Hepatic stellate cell (primary cell): ENCODE measurements at places on chromosomes 11 and 22.

GRCh38 chr11:67345920-67346819 lies 7.2 kb downstream of the POLD4 start:
- no peak for DNase-seq

DNA sequence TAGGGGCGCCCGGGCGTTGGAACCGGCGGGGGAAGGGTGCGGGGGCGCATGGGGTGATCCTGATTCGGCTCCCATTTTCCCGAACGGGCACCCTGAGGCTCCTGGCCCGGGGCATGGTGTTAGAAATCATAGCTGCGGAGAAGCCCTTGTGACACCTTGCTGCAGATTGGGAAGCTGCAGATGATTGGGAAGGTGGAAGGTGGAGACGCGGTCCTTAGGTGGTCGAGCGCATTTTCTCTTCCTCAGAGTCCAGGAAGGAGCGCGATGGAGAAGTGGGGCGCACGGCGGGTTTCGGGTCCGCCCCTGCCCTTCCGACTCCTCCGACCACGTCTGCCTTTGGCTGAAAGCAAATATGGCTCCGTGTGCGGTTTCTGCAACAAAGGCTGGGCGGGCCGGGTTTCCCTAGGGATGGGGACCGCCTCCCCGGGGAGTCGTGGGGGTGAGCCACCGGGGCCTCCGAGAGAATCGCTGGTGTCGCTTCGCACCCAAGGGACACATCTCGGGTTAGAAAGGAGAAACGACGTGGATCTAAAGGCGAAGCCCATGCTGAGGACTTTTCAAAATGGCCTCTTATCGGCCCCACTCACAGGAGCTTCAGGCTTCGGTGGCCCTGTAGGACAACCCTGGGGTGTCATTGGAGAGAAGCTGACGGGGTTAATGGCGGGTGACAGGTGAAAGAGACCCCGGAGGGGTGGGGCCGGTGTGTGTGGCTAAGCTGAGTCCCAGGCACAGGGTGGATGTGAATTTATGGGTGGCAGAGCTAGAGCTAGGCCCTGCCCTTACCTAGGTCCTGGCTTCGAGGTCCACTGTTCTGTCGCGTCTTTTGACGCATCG lies 707 bp upstream of the FTH1 start:
- peak; percentile 43 for DNase-seq

GRCh38 chr11:34624069-34624468 lies 3.2 kb downstream of the EHF start:
- DNase-seq, result no peak

- DNase-seq, result no peak
Observed at GRCh38 chr11:92769112-92769511, 200.3 kb upstream of the MTNR1B start.

- DNase-seq, result peak; percentile 67
Observed at GRCh38 chr11:18720808-18721560, 5.0 kb downstream of the IGSF22 start.

- DNase-seq, result no peak
Observed at GRCh38 chr22:17132112-17132511, 11.0 kb upstream of the TMEM121B start.

DNA sequence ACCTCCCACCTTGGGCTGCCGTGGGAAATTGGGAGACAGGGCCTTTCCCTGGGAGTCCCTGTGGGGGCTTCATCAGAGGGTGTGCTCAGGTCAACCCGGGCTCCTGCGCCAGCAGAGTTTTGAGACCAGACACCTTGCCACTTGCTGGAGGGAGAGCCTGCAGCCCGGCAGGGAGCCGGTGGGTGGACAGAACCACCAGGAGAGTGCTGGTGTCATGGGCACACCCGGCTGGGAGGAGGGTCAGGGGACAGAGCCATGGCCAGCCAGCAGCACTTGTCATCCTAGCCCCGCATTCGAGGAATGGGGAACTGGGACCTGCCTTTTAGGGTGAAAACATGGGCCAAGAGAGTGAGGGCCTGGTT lies 209.3 kb downstream of the TBC1D22A start:
- DNase-seq, result no peak

- DNase-seq, result peak; percentile 61
Observed at GRCh38 chr22:20238901-20239675, 29.0 kb downstream of the RTN4R start.

DNA sequence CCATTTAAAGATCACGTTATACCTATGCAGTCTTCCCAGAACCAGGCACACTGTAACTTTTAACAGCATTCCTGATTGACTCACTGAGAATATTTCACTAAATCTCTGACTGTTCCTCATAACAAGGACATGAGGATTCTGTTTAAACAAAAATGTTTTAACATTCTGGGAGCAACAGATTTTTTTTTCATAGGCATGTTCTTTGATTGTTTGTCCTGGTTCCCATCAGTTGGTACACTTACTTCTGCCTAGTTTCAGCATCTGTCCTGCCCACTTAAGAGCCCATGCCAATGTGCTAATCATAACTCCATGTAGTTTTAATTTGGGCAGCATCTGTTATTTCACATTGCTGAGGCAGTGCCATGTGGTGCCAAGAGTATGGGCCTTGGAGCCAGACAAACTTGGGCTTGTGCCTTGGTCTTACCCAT lies 138.5 kb upstream of the CTSC start:
- DNase-seq, result no peak

- no peak for DNase-seq
Observed at GRCh38 chr11:58730507-58731089, 1.1 kb downstream of the GLYAT start.

GRCh38 chr11:63698976-63699733 lies 17.9 kb downstream of the RTN3 start:
- DNase-seq, result no peak

DNA sequence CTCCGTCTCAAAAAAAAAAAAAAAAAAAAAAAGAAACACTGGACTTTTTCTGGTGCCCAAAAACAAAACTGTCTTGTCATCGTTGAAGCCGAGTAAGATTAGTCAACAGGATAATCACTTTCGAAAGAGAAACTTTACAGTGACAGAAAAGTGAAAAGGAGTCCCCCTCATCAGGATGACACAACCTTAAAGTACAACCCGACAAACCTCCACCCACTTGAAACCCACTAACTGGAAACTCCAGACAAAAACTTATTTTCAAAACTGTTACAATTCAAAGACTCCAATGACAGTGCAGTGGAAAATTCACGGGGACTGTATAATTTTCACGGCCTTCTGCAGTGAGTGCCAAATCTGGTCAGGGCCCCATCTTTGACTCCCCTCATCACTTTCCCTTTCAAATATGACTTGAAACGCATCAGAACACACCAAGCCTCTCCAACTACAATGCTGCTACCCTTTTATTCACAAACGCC lies 1.3 kb downstream of the DENND5A start:
- peak; percentile 60 for DNase-seq
